ENCODE measurements at places on chromosomes 1 and 21.

- no peak for DNase-seq
Measured at GRCh38 chr1:227786673-227787512, 28.6 kb upstream of the PRSS38 start.

DNA sequence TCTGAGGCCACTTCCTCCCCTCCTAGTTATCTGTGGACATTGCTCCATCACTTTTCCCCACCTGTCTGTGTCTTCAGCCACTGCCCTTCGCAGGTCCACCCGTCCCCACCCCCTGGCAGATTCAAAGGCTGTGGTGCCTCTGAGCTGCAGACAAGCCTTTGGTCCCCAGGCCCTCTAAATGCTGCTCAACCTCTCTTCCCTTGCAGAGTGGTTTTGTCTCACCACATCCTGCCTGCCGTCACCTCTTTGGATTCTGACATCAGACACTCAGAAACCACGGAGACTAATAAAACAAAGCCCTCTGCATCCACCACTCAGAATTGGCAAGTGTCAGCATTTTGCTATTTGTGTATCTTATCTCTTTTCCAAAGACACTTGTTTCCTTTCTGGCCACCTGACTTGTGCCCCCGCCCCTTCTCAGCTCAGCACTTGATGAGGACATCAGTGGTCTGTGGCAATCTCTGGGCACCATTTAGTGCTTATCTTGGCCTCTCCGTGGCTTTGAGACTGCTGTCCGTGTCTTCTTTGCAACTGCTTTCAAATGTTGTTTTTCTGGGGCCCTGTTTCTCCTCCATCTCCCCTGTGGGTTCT, 7.7 kb downstream of the CNIH3 start:
- DNase-seq: no peak

DNA sequence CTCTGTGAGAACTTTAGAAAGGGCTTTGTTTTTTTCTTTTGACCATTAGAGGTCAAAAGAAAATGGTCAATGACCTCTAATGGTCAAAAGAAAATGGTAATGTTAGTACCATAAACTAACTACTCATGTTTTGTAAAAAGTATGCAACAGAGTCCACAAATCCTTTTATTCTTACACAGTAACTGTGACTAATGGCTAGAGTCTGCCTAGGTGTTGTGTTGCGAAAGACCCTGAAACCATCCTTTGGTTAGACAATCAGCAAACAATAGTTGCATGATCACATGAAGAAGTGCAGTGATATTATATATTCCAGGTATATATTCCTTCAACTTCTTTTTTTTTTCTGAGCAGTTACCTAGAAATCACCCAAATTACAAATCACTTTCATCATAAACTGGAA, 40.9 kb downstream of the NEGR1 start:
- no peak for DNase-seq

DNA sequence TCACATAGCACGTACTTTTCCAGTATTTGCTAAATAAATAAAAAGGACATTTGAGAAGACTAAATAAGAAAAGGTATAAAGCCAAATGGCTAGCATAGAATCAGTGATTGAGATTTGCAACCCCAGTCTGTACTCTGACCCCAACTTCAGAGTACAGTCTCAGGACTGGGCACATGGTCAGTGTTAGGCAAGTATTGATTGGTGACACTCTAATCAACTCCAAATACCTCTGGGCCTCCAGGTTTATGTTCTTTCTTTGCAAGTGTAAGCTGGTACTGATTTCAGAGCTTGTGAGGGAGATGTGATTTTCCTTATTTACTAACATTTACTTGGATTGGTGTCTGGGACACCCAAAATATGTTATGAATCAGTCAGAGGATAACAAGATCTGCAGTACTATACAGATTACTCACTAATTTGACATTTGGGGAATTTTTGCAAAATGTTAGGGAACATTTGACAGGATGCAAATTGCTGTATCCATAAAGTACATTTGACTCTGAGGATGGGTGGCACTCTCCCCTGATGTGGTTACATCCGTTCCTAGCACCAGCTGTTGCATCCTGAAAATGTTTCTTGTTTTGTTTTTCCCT, 34.2 kb downstream of the LMO4 start:
- no peak for DNase-seq

GRCh38 chr1:59379371-59379728, 82.5 kb downstream of the FGGY start:
- DNase-seq: no peak

DNA sequence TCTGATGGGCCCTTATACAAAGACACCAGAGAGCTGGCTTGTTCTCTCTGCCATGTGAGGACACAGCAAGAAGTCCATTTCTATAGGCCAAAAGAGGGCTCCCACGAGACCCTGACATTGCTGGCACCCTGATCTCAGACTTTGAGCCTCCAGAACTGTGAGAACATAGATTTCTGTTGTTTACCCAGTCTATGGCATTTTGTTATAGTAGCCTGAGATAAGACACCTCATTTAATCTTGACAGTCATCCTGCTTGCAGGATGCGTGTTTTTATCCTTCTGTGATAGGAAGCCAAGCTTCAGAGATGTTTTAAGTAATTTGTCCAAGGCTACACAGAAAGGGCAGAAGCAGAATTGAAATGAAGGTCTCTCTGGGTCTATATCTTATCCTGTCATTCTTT, 138.8 kb upstream of the HOOK1 start:
- no peak for DNase-seq

- no peak for DNase-seq
Measured at GRCh38 chr1:172292840-172293239, 127.6 kb upstream of the C1orf105 start.

DNA sequence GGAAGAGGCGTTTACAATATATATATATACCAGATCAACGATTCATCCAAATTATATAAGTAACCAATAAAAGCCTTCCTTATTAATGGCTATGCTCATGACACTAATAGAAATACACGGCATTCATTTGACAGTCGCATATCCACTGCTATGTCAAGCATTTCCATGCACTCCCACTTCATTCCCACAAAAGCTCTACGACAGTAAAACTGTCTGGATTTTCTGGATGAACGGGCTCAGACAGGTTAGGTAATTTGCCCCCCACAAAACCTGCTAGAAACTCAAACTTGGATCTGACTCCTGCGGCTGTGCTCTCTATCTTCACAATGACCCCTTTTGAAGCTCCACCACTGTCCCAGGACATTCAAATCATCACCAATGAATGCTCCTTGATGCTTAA, 11.4 kb downstream of the DNAJC11 start:
- DNase-seq: no peak

DNA sequence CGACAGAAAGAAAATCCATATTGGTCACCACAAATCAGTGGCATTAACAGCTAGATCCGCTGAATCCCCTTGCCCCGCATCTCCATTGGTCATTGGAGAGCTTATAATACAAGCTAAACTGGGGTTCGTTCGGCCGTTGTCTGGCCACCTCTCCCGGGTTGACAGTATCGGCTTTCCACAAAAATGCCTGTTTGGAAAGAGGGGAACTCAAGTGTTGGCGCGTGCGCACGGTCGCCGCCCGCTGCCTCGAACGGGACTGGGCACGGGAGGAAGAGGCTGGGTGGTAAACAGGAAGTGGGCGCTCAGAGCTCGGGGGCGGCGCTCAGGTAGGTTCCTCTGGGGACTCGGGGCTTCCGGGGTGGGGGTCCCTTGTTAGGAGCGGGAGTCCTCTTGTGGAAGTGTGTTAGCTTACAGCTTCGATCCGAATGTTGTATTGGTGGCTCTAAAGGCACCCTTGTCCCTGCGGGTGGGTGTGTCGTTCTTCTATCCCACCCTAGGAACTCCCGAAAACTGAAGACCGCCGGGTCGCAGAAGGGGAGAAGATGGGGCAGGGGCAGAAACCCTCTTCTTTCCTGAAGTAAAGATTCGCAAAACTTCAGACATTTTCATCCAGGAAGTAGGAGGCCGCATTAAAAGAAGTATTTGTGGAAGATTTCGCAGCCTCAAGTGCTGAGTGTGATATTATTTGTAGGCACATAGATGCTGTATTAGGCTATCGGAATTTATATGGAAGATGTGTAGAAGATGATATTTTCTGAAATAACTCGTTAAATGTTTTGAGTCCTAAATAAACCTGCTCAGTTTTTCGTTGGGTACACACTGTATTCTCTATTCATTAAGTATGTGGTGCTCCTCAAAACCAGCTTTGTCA, 962 bp downstream of the BROX start:
- DNase-seq: peak; percentile 83

DNA sequence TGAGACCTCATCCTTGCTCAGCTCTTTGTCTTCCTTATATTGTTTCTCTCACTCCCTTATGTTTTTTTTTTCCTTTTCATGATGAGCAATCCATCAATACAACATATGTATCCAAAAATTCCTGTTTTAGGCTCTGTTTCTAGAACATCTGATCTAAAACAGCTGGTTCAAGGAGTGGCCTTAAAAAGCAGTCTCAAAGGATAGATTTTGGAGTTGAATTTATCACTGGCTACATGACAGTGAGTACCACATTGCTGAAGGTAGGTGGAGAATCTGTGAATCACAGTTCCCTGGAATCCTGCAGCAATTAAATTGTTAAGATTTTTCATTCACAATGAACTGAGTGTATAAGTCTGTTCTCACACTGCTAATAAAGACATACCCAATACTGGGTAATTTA, 155.8 kb upstream of the ADAMTS5 start:
- no peak for DNase-seq

GRCh38 chr1:33348676-33349080, 27.8 kb upstream of the A3GALT2 start:
- no peak for DNase-seq

- no peak for DNase-seq
Measured at GRCh38 chr1:27127419-27127818, 27.5 kb downstream of the SLC9A1 start.

- DNase-seq: no peak
Measured at GRCh38 chr1:102151242-102151641, 154.5 kb upstream of the OLFM3 start.

GRCh38 chr1:39488793-39489566, 2.5 kb upstream of the BMP8A start:
- DNase-seq: no peak

- no peak for DNase-seq
Measured at GRCh38 chr1:8666389-8667167, 150.9 kb downstream of the RERE start.

- no peak for DNase-seq
Measured at GRCh38 chr1:59703918-59704378, 110.8 kb upstream of the HOOK1 start.

DNA sequence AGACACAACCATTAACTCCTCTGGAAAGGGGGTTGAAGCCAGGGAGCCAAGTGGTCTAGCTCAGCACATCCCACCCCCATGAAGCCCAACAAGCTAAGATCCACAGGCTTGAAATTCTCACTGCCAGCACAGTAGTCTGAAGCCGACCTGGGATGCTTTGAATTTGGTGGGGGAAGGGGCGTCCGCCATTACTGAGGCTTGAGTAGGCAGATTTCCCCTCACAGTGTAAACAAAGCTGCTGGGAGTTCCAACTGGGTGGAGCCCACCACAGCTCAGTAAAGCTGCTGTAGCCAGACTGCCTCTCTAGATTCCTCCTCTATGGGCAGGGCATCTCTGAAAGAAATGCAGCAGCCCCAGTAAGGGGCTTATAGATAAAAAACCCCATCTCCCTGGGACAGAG, 193.5 kb downstream of the GPATCH2 start:
- DNase-seq: no peak

DNA sequence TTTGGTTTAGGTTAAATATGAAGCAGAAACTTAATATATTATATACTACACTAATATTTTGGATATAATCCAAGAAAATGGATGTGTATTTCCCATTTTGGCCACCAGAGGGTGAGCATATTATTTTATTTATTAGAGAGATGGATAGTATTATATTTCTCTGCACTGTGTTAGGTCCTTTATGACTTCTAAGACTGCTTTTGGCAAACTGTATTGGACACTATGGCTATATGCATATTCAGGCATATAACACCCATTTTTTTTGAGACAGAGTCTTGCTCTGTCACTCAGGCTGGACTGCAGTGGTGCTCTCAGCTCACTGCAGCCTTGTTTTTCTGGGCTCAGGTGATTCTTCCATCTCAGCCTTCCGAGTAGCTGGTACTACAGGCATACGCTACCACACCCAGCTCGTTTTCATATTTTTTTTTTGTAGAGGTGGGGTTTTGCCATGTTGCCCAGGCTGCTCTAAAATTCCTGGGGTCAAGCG, 17.8 kb upstream of the PGM1 start:
- DNase-seq: no peak

GRCh38 chr21:41405321-41405720, 20.7 kb upstream of the MX1 start:
- no peak for DNase-seq

- DNase-seq: no peak
Measured at GRCh38 chr1:110218739-110219138, 8.6 kb downstream of the KCNC4 start.

GRCh38 chr1:15740924-15741850, 1.1 kb upstream of the TMEM82 start:
- DNase-seq: no peak

GRCh38 chr1:20785907-20786252, 1.2 kb downstream of the HP1BP3 start:
- no peak for DNase-seq

DNA sequence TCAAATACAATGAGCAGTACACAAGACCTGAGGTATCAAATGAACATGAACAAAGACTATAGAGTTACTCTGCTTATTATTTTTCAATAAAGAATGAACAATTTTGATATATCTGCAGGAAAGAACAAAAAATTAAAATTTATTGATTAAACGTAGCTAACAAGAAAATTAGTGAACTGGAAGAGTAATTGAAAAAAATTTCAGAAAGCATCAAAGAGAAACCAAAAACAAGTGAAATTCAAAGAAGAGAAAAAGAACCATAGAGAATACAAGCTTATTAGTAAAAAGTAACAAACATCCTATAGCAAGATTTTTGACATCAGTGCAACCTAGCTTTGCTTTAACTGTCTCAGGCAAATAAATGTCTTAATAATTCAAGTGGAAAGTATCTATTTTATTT, 106.6 kb downstream of the LRRIQ3 start:
- DNase-seq: no peak

- no peak for DNase-seq
Measured at GRCh38 chr1:89555550-89555949, 30.9 kb downstream of the LRRC8B start.

- no peak for DNase-seq
Measured at GRCh38 chr1:173414539-173415226, 62.5 kb upstream of the PRDX6 start.

DNA sequence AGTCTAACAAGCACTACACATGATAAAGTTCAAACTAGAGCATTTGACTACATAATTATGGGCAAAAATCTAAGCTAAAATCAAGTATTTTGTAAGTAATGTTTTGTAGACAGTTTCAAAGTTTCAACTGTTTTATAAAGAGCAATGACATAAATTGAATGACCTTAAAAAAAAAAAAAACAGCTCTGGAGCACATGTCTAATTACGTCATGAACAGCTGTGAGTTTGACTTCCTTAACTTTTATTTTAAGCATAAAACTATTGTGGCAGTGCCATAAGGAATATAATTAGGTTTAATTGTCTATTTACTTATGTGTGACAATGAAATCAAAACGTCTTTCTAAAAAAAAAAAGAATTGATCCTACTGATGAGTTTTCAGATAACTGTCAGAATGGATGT, 272.5 kb upstream of the LRRC7 start:
- DNase-seq: no peak

GRCh38 chr1:200363264-200363933, 46.4 kb downstream of the ZNF281 start:
- no peak for DNase-seq

Data from esophagus squamous epithelium (tissue), 5 donors.